ENCODE measurements at places on chromosomes 2 and 18.

DNA sequence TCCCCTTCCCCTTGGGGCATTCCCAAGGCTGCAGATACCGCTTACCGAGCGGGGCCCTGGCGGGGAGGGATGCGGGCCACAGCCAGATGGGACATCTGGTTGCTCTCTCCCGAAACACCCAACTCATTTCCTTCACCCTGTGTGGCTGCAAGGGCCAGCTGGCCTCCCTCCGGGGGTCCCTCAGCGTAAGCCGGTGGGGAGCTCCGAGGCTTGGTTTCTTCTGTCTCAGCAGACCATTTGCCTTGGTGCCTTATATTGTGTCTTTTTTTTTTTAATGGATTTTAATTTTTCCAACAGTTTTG, 107.6 kb upstream of the ODC1 start:
- no peak for DNase-seq

GRCh38 chr2:187783446-187783845, 229.2 kb upstream of the TFPI start:
- DNase-seq: no peak

DNA sequence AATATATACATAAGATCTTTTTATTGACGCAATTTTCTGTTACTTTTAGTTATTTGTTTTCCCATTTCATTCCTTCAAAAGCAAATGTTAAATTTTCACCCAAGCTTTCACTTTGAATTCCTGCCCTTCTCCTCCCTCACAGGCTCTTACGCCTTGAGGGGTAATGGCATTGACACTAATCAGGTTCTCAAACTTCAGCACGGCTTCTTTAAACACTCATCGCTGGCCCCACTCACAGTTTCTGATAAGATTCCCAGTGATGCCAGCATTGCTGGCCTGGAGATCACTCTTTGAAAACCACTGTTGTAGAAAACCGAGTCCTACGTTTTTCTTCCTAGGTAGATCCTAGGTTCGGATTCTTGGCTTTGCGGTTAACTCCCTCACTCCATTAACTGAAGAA, 105.6 kb upstream of the EPB41L3 start:
- DNase-seq: no peak

DNA sequence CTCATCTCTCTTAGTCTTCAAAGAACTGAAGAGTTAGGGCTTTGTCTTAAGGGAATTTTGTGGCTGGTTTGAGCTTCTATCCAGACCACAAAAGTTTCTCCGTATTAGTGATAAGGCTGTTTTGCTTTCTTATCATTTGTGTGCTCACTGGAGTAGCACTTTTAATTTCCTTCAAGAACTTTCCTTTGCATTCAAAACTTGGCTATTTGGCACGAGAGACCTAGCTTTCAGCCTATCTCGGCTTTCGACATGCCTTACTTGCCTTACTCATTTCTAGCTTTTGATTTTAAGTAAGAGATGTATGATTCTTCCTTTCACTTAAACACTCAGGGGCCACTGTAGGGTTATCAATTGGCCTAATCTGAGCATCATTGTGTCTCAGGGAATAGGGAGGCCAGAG, 29.9 kb downstream of the HDHD2 start:
- no peak for DNase-seq

DNA sequence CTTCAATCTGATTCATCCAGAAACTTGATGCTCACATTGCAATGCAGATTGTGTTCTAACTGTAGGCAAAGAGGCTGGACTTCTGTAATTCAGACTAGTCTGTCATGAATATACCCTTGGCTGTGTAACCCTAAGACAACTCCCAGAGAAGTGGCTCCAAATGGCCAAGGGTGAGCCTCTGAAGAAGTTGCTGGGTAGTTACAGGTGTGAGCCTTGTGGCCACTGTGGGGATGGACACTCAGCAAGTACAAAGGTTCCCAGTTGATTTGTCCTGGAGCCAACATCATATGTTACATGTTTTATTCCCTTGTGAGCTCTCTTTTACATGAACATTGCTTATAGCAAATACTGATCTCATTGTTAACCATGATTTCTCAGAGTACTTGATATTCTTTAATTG, 94.8 kb upstream of the KCNJ3 start:
- DNase-seq: no peak

GRCh38 chr2:200181755-200182154, 124.7 kb upstream of the SPATS2L start:
- DNase-seq: no peak

- DNase-seq: no peak
Measured at GRCh38 chr2:204948822-204949221, 403.5 kb downstream of the PARD3B start.

DNA sequence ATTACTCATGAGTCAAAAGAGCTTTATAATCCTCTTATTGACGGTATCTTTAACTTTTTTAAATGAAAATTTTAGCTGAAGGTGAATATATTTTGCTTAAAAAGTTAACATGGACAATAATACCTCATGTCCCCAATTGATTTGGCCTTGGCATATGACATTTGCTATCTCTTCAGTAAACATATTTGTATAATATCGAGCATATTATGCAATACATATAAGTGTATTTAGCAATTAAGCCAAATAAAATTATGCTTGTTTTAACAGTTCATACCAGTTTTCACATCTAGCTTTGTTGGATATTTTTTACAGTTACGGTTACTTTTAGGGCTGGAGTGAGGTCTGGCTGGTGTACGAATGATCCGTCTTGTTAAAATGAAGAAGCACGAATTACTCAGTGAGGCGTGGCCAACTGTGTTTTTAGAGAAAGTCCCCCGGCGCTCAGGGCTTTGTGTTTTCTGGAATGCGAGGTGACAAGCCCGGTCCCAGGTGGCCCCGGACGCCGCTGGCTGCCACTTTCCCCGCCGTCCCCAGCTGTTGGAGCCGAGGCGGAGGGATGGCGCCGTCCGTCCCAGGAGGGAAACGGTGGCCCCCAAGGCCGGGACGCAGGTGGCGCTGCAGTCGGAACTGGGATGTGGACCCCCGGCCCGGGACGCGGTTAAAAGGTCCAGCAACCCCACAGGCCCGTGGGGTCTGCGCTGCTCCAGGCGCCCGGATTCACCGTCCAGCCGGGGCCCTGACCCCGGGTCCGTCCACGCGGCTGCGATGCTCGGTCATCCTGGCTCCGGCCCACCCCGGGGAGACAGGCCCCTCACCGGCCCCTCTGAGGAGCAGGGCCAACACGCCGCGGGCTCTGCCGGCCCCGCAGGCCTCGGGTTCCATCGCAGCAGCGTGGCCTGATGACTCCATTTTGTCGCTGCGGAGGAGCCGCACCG, 41.3 kb downstream of the TMEM18 start:
- no peak for DNase-seq

DNA sequence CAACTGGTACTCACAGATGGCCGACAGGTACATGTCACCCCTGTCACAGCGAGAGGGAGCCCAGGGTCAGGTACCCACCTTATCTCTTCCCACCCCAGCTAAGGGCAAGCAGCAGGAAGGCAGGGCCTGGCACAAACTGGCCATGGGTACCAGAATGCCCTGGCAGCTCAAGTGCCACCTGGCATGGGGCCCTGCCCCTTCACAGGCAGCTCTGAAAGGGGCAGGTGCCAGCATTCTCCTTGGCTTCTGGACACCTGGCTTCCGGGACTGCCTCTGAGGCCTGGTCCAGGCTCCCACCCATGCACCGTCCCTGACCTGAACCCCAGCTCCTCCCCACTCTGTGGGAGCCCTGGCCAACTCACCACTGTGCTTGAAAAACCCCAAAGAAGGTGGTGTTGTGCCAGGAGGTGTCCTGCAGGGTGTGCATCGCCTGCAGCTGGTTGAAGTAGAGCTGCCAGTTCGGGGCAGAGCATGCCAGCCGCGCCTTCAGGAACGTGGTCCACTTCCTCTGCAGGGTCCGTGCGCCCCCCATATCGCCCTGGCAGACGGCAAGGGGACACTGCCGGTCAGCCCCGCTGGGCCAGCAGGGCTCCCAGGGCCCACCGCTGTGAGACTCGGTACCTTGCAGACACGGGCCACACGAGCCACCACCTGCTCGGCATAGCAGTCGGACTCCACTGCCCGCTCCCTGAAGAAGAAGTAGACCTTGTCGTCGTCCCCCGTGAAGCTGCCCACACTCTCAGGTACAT, 5.4 kb downstream of the SEMA4C start:
- no peak for DNase-seq

DNA sequence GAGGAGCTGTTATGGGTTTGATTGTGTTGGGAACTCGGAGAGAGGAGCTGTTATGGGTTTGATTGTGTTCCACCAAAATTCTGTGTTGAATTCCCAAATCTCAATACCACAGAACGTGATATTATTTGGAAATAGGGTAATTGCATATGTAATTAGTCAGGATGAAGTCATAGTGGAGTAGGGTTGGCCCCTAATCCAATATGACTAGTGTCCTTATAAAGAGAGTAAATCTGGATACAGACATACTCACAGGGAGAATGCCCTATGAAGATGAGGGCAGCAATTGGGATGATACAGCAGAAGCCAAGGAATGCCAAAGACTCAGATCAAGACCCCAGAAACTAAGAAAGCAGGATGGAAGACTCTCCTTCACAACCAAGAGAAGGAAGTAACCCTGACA, 1023.2 kb upstream of the ZEB2 start:
- no peak for DNase-seq

DNA sequence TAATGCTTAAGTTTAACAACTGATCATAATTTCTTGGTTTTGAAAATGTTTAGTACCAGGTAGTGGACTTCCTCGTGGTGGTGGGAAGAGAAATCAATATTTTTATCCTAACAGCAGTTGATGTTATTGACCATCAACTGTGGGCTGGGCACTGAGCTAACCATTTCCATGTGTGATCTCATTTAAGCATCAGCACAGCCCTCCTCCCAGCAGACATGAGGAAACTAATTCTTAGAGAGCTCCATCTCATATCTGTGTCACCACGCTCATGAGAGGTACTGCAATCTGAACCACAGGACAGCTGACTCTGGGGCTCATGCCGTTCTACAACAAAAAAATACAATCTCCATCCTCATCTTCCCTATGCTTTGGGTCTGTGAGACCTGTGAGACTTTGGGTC, 332.8 kb upstream of the RAB12 start:
- no peak for DNase-seq

- no peak for DNase-seq
Measured at GRCh38 chr2:179974761-179975160, 32.3 kb downstream of the CWC22 start.

DNA sequence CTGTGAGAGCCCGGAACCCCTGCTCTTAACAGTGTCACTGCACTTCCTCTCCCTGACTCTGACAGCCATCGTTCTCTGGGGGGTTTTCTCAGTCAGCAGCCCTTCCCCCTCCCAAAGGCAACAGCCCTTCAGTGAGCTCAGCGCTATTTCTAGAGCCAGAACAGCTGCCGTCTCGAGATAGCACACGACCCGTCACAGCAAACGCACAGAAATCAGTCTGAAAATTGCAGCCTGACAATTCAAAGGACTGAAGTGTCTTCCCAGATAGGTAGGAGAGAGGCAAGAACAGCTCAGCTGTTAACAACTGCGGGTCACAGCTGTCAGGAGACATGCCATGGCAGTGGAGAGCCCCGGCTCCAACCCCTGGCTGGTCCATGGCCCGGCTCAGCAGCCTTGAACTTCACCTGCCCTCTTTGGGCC, 45.4 kb downstream of the ST8SIA5 start:
- DNase-seq: no peak

GRCh38 chr2:17482651-17483050, 35.6 kb downstream of the RAD51AP2 start:
- DNase-seq: no peak

DNA sequence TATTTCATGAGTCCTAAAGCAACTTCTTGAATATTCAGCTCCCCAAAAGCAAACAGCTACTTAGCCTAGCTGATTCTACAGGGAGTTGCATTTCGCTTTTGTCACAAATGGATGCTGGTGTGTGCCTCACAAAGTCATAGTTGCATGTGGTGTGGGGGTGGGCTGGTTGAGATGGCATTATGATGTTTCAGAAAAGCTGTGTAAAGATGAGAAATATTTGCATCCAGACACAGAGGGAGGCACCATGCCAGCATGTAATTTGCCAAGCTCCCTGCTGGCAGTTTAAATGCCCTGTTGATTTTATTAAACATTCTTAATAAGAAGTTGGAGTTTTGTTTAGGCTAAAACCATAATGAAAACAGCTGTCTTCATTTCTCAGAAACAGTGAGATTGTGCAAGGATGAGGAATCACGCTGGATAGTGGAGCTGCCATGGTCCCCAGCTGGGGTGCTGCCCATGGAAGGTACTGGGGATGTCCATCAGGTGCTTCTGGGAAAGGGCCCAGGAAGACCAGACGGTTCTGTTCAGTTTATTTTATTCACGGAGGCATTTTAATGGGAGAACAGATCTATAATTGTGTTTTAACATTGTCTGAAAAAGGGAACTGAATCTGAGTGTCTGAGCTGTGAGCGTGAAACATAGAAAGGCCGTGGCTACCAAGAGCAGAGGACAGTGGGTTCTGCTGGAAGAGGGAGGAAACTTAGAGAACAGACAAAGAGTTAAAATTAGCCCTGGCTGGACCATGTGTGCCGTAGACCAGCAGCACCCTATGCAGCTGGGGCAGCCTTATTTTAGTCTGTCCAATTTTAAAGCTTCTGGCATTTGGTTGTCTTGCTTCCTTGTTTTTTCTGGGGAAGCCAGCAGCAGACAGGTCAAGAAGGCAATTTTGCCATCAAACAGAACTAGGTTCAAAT, 177.1 kb downstream of the FAM210A start:
- DNase-seq: no peak

- no peak for DNase-seq
Measured at GRCh38 chr2:6960659-6961058, 43.4 kb downstream of the RNF144A start.

DNA sequence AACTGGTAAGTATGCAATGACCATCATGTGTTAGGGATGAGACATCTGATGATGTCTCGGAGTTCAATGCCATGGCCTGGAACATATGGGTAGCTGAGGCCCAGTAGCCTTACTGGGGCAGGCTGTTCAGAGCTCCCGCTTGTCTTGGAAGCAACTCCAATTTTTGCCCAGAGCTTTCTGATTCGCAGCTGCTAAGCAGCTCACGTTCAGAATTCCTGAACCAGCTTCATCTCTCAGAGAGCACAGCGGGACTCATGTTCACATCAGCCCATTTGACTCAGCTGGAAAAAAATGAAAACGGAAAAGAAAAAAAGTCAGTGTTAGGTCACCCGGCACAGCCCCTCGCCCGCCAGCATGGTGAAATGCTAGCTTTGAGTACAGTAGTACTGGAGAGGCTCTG, 16.8 kb upstream of the LRATD1 start:
- no peak for DNase-seq

GRCh38 chr18:75500545-75500944, 73.0 kb upstream of the SMIM21 start:
- DNase-seq: no peak

DNA sequence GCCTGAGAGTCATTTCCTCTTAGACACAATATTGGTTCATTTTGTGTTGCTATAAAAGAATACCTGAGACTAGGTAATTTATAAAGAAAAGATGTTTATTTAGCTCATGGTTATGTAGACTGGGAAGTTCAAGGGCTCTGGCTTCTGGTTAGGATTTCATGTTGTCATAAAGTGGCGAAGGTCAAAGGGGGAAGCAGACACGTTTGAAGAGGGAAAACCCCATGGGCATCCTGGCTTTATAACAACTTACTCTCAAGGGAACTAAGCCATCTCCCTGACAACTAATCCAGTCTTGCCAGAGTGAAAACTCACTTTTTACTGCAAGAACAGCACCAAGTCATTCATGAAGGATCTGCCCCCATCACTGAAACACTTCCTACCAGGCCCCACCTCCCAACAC, 89.7 kb upstream of the RNF152 start:
- DNase-seq: no peak

All from stimulated activated CD8-positive, alpha-beta memory T cell treated with anti-CD3 and anti-CD28 coated beads, Interleukin-15, amount 100 ng/mL, for 24 hours (primary cell).